ENCODE measurements at places on chromosomes 6 and 20. TPM values are rescaled to one million over a fixed set of nuclear protein-coding genes. Genes with fewer than 3 reads are reported as not detected.

DNA sequence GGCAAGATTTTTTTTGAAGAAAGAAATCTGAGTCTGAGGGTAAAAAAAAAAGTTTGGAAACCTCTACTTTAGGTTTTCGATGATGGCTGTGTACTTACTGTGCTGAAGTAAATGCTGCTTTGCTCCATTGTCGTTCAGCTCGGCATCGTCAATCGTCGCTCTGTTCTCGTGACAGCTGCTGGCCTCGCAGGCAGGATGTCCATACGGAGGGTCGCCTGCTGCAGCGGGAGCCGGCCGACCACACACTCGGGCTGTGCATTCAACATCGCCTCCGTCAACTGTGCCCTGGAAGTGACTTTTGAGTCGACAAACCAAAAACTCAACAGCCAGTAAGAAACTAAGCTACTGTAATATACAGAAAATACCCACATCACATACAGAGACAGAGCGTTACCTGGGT lies 53.1 kb upstream of the SMOC2 start:
- no peak for DNase-seq
- H3K36me3 ChIP-seq: no peaks in the 10 kb centered on the region
- H3K27me3 ChIP-seq: no peaks in the 10 kb centered on the region
- no peaks in the 10 kb centered on the region for H3K4me1 ChIP-seq
- no peak overlapping the region for H3K4me3 ChIP-seq

- peaks cover 23% of the 10 kb centered on the region for H3K4me1 ChIP-seq
- no peaks in the 10 kb centered on the region for H3K27me3 ChIP-seq
- peak within 1 kb of the TSS; percentile 95 for H3K27ac ChIP-seq
- DNase-seq: peak; percentile 94
These were observed at the start of gene VGLL2 for GRCh38 chr6:117265410-117266256. Gene VGLL2, plus strand, starts transcription at chr6:117265558. Its CDS starts 206 bp downstream, at chr6:117265764.

- DNase-seq: no peak
- H3K27me3 ChIP-seq: no peaks in the 10 kb centered on the region
- no peaks in the 10 kb centered on the region for H3K4me1 ChIP-seq
- no peaks in the 10 kb centered on the region for H3K36me3 ChIP-seq
- no peak overlapping the region for H3K27ac ChIP-seq
- H3K4me3 ChIP-seq: no peak overlapping the region
These were observed 66.6 kb downstream of the PREX1 start for GRCh38 chr20:48761023-48761785.

GRCh38 chr20:15603978-15604805 lies 969.1 kb downstream of the KIF16B start:
- H3K27me3 ChIP-seq: no peaks in the 10 kb centered on the region
- H3K36me3 ChIP-seq: no peaks in the 10 kb centered on the region
- DNase-seq: no peak
- no peak overlapping the region for H3K4me3 ChIP-seq

- H3K4me3 ChIP-seq: peak overlapping the region; percentile 94
- H3K36me3 ChIP-seq: no peaks in the 10 kb centered on the region
- peaks cover 9% of the 10 kb centered on the region for H3K4me1 ChIP-seq
- no peak overlapping the region for H3K27ac ChIP-seq
- DNase-seq: no peak
- H3K27me3 ChIP-seq: no peaks in the 10 kb centered on the region
These were observed 728 bp upstream of the CEP162 start for GRCh38 chr6:84228198-84228543.

DNA sequence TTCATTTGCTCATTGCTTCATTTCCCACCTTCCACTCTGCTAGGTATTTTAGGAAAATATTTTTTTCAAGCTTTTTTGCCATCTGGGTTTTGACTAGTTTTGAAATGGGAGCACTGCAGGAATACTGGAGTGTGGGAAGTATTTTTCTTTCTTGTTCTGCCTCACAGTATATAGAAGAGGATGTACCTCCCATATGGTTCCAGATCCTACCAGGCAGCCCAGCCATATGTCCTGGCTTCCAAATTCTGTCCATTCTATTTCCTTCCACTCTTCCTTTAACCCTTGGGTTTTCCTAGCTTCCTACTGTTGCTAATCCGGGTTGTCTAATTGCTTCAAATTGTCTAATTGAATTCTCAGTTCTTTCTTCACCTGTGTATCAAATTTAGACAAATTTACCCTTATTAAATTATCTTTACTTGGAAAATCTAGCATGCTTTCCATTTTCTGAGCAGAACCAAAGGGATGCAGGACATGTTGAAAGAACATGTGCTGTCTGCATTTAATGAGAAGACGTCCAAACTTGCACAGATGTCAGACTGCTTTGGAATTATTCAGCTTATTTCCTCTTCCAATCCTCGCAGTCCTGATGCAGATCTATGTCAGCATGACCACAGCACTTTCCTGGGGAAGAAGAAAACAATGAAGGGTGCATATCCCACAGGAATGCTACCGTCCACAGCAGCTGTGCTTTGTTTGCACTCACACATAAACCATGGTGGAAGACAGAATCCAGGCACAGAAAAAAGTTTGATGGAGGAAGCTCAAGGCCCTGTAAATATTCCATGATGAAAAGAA lies 1273.9 kb upstream of the MAP3K7 start:
- no peak overlapping the region for H3K4me3 ChIP-seq
- no peak for DNase-seq
- H3K27ac ChIP-seq: no peak overlapping the region
- H3K36me3 ChIP-seq: no peaks in the 10 kb centered on the region

- H3K27ac ChIP-seq: no peak overlapping the region
- H3K27me3 ChIP-seq: no peaks in the 10 kb centered on the region
- no peak overlapping the region for H3K4me3 ChIP-seq
- H3K4me1 ChIP-seq: no peaks in the 10 kb centered on the region
- H3K36me3 ChIP-seq: peaks cover 59% of the 10 kb centered on the region
- no peak for DNase-seq
These were observed 56.8 kb downstream of the SNX9 start for GRCh38 chr6:157879873-157880254.

- H3K4me3 ChIP-seq: no peak overlapping the region
- H3K27ac ChIP-seq: no peak overlapping the region
- no peaks in the 10 kb centered on the region for H3K27me3 ChIP-seq
- H3K4me1 ChIP-seq: no peaks in the 10 kb centered on the region
These were observed 101.7 kb downstream of the BMP5 start for GRCh38 chr6:55773620-55774216.

GRCh38 chr20:10925767-10926166 lies 252.0 kb upstream of the JAG1 start:
- no peak overlapping the region for H3K4me3 ChIP-seq
- H3K27me3 ChIP-seq: no peaks in the 10 kb centered on the region
- no peaks in the 10 kb centered on the region for H3K4me1 ChIP-seq
- no peak overlapping the region for H3K27ac ChIP-seq
- H3K36me3 ChIP-seq: no peaks in the 10 kb centered on the region
- DNase-seq: no peak

DNA sequence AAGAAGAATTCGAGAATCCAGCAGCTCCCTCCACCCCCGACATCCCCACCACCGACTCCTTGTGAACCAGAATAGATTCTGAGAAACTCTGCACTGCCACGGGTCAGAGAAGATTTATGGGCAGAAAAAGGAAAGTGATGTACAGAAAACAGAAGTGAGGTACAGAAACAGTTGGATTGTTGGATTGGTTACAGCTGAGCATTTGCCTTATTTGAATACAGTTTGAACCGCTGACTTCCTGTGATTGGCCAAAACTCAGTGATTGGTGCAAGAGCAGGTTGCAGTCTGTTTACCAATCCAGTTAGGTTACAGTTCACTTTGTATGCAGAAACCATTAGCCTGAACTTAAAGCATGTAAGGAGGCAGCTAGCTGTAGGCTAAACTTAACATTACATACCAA lies 131.2 kb upstream of the HDDC2 start:
- no peak overlapping the region for H3K27ac ChIP-seq
- peaks cover 3% of the 10 kb centered on the region for H3K27me3 ChIP-seq
- no peak for DNase-seq
- H3K4me3 ChIP-seq: no peak overlapping the region
- no peaks in the 10 kb centered on the region for H3K4me1 ChIP-seq
- H3K36me3 ChIP-seq: no peaks in the 10 kb centered on the region

- no peak for DNase-seq
- H3K4me3 ChIP-seq: no peak overlapping the region
- no peak overlapping the region for H3K27ac ChIP-seq
- H3K36me3 ChIP-seq: no peaks in the 10 kb centered on the region
- H3K4me1 ChIP-seq: peaks cover 10% of the 10 kb centered on the region
These were observed 159.3 kb downstream of the NFATC2 start for GRCh38 chr20:51382986-51383821.

DNA sequence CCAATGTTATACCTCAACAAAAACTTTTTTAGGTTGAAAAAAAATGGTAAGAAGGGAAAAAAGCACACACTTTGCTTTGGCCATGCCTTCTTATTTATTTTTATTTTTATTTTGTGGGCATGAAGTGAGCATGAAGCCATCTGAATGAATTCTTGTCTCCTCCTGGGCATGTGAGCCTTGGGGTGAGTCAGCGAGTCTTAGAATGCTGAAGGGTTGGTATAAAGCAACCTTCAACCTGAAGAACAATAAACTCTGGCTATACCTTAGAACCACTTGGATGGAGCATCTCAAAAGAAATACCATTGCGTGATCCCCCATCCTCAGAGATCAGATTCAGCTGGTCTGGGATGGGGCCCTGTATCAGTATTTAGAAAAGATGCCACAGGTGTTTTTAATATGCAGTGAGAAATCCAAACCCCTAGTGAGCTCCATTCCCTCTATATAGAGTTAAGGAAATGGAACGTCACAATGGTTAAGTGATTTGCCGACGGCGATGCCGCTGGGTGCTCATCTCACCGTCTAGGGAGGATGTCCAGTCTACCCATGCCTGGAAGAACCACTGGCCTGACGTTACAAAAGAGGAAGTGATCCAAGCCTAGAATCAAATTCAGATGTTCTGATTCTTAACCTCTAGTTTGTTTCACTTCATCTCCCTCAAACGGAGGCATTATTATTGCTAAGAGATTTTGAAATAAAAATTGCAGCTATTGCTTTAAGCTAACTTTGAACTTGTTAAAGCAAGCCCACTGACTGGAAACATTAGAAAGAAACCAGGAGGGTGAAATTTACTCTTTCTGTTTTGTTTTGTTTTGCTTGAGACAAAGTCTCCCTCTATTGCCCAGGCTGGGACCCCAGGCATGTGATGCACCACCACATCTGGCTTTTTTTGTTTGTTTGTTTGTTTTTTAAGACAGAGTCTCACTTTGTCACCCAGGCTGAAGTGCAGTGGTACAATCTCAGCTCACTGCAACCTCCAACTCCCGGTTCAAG lies 67.1 kb downstream of the EDN1 start:
- no peak for DNase-seq
- no peaks in the 10 kb centered on the region for H3K4me1 ChIP-seq
- no peaks in the 10 kb centered on the region for H3K27me3 ChIP-seq
- H3K36me3 ChIP-seq: no peaks in the 10 kb centered on the region

- H3K4me3 ChIP-seq: no peak overlapping the region
- no peak overlapping the region for H3K27ac ChIP-seq
- H3K27me3 ChIP-seq: peaks cover 5% of the 10 kb centered on the region
- no peak for DNase-seq
- no peaks in the 10 kb centered on the region for H3K4me1 ChIP-seq
These were observed 23.6 kb upstream of the WFDC2 start for GRCh38 chr20:45445805-45446562.

- no peaks in the 10 kb centered on the region for H3K36me3 ChIP-seq
- peaks cover 4% of the 10 kb centered on the region for H3K4me1 ChIP-seq
- no peak for DNase-seq
These were observed 37.1 kb downstream of the HIVEP1 start for GRCh38 chr6:12049165-12049564.

GRCh38 chr6:29426654-29427053 lies 11.9 kb downstream of the OR12D1 start:
- no peaks in the 10 kb centered on the region for H3K36me3 ChIP-seq
- H3K4me1 ChIP-seq: no peaks in the 10 kb centered on the region
- H3K27ac ChIP-seq: no peak overlapping the region
- no peak overlapping the region for H3K4me3 ChIP-seq
- no peaks in the 10 kb centered on the region for H3K27me3 ChIP-seq

GRCh38 chr6:138999949-139000725 lies 12.1 kb upstream of the REPS1 start:
- H3K27me3 ChIP-seq: no peaks in the 10 kb centered on the region
- H3K4me1 ChIP-seq: no peaks in the 10 kb centered on the region
- H3K36me3 ChIP-seq: no peaks in the 10 kb centered on the region
- DNase-seq: no peak
- no peak overlapping the region for H3K27ac ChIP-seq
- no peak overlapping the region for H3K4me3 ChIP-seq

DNA sequence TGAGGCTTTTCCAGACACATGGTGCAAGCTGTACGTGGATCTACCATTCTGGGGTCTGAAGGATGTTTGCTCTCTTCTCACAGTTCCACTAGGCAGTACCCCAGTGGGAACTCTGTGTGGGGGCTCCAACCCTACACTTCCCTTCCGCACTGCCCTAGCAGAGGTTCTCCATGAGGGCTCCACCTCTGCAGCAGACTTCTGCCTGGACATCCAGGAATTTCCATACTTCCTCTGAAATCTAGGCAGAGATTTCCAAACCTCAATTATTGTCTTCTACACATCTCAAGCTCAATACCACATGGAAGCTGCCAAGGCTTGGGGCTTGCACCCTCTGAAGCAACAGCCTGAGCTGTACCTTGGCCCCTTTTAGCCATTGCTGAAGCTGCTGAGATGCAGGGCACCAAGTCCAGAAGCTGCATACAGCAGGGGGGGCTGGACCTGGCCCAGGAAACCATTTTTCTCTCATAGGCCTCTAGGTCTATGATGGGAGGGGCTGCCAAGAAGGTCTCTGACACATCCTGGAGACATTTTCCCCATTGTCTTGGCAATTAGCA lies 11.6 kb downstream of the PDSS2 start:
- no peaks in the 10 kb centered on the region for H3K36me3 ChIP-seq
- no peak overlapping the region for H3K27ac ChIP-seq
- H3K4me3 ChIP-seq: no peak overlapping the region
- no peak for DNase-seq

DNA sequence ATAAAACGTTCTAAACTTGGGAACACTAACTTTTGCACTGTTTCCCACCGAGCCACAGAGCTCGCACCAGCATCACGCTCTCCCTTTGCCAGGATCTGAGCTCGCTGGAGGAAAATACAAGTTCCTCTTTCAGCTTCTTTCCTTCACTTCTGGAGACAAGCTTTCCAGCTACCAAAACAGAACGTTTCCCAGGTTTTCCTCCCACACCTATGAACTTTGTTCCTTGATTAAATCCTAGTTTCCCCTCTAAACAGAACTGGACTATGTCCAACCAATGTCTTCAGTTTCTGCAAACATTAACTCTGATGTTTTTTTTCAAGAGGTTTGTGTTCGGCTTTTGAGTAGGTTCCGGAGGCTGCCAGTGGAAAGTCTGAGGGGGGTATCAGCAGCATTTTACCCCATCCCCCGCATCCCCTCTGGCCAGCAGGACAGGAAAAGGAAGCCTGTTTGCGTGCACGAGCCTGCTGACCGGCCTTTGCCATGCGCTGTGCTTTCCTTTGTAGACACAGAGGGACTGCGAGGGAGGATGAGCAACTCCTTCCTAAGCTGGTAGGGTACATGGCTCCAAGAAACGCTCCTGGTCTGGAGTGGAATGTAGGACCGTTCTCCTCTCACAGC lies 135.5 kb downstream of the LY86 start:
- H3K36me3 ChIP-seq: no peaks in the 10 kb centered on the region
- H3K27ac ChIP-seq: peak overlapping the region; percentile 88
- H3K27me3 ChIP-seq: no peaks in the 10 kb centered on the region

CGA gene
- not detected for total RNA-seq

SPTLC3 gene
- 0.59 TPM for total RNA-seq

TOX2 gene
- 0.32 TPM for total RNA-seq

SLC17A1 gene
- not detected for total RNA-seq

ZNF343 gene
- 15.3 TPM for total RNA-seq

COMMD7 gene
- total RNA-seq: 45.8 TPM

LRRC73 gene
- not detected for total RNA-seq

EPB41L1 gene
- 10.5 TPM for total RNA-seq

ZNF311 gene
- total RNA-seq: not detected

SIRPB2 gene
- total RNA-seq: 1.1 TPM

ANKRD66 gene
- total RNA-seq: not detected

TMEM74B gene
- 0.25 TPM for total RNA-seq

SIRPG gene
- 0.30 TPM for total RNA-seq

Measured in psoas muscle (tissue), 8 donors.